PC-9 (cell line): ENCODE measurements at places on chromosomes 12 and 14. TPM values are rescaled to one million over a fixed set of nuclear protein-coding genes. Genes with fewer than 3 reads are reported as not detected.
A peak's percentile ranks its signal among the peaks of the same experiment; 100 is the strongest.

Gene DHRS4
- total RNA-seq = 17.6 and 24.1 TPM in 2 replicates

GRCh38 chr12:57127101-57127725 lies 1.1 kb upstream of the LRP1 start:
- H3K27ac ChIP-seq = peak overlapping the region; percentile 44
- H3K36me3 ChIP-seq = no peaks in the 10 kb centered on the region
- peak overlapping the region; percentile 97 for H3K4me3 ChIP-seq
- no peaks in the 10 kb centered on the region for H3K27me3 ChIP-seq

DNA sequence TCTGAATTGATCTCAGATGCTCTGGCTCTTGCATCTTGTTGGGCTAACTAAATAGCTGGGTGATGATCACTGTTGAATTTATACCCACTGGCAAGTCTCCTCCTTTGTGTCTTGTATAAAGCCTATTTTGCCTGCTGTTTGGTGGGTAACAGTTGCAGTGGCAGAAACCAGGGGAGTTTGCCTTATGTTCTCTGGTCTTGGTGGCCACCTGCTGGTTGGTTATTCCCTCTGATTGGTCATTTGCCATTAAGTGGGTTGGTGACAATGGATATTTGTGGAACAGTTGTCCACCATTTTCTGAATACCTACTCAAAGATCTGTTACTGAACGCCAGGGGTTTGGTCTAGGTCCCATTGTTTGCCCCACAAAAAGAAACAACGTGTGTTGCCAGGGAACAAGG lies 52.1 kb downstream of the AVPR1A start:
- H3K4me1 ChIP-seq = no peaks in the 10 kb centered on the region
- peak; percentile 8 for DNase-seq
- H3K27ac ChIP-seq = no peak overlapping the region
- no peak overlapping the region for H3K4me3 ChIP-seq
- H3K27me3 ChIP-seq = no peaks in the 10 kb centered on the region

DNA sequence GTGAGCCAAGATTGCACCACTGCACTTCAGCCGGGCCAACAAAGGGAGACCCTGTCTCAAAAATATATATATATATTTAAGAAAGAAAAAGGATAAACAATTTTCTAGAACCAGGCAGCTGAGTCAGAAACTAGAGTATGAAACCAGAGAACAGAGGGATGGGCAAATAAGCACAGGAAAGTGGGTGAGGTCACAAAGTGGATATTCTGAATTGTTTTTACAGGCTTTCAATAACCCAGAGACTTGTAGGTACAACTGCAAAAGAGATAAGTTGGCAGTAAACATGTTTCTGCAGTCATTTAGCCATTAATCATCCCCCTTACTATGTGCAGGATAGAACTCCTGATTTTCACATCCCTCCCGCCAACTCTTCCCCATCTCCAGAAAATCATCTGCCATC lies 94.2 kb downstream of the BTG1 start:
- H3K27me3 ChIP-seq = no peaks in the 10 kb centered on the region
- peaks cover 12% of the 10 kb centered on the region for H3K4me1 ChIP-seq
- no peak overlapping the region for H3K4me3 ChIP-seq
- H3K36me3 ChIP-seq = no peaks in the 10 kb centered on the region
- no peak for DNase-seq
- no peak overlapping the region for H3K27ac ChIP-seq

DNA sequence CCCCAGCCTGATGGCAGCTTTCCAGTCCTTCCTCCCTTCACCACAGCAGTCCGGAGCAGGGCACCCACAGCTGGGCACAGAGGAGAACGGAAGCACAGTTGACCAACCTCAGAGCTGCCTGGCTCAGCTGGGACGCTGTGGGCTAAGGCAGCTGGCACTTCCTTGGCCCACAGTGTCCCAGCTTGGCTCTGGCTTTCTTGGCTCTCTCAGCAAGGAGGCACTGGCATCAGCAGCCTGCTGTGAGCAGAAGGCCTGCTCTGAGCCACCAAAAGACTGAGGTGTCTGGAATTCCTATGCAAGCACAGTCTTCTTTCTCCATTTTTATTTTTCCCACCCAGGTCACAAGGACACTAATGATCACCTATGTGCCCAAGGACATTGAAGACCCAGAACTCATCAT lies 32.6 kb downstream of the NGB start:
- no peak for DNase-seq
- H3K4me3 ChIP-seq = no peak overlapping the region
- H3K36me3 ChIP-seq = no peaks in the 10 kb centered on the region
- no peak overlapping the region for H3K27ac ChIP-seq
- H3K27me3 ChIP-seq = peaks cover 87% of the 10 kb centered on the region
- no peaks in the 10 kb centered on the region for H3K4me1 ChIP-seq

DNA sequence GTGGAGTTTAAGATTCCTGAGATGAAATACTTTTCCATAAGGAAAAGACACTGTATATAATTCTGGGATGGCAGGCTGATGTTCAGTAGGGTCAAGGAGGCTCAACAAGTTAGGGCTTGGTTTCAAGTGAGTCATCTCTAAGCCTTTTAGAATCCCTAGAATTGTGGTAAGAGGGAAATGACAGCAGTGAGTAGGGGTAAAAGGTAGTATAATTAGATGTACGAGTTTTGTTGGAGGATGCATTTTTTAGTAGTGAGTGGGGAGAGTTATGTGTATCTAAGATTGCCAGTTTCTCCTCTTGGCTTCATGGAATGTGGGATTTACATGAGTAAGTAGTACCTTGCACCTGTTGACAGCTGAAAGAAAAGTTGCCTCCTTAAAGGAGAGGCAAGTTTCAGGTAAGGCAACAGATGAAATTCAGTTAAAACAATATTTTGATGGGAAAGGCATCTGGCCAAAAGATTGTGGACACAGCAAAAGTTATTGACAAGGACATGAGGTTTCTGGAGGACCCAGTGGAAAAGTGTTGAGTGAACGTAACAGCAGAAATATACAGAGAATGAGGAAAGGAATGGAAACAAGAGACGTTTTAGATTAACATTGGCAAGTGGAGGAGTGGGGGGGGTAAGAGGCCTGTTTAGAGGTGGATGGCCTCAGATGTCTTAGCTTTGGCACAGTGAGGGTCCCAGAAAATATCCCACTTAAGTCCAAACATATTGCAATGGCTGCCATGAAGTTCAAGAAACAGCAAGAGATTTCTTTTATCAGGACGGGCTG lies 21.8 kb downstream of the LMO3 start:
- no peaks in the 10 kb centered on the region for H3K36me3 ChIP-seq
- peak; percentile 68 for DNase-seq
- H3K27ac ChIP-seq = peak overlapping the region; percentile 10; the same call in 1 of the 2 replicates
- no peaks in the 10 kb centered on the region for H3K27me3 ChIP-seq
- H3K4me1 ChIP-seq = peaks cover 13% of the 10 kb centered on the region
- no peak overlapping the region for H3K4me3 ChIP-seq

GRCh38 chr14:33491112-33491511 lies 459.8 kb downstream of the EGLN3 start:
- no peaks in the 10 kb centered on the region for H3K36me3 ChIP-seq
- no peaks in the 10 kb centered on the region for H3K4me1 ChIP-seq
- H3K4me3 ChIP-seq = no peak overlapping the region
- no peak for DNase-seq
- H3K27ac ChIP-seq = no peak overlapping the region
- H3K27me3 ChIP-seq = no peaks in the 10 kb centered on the region

DNA sequence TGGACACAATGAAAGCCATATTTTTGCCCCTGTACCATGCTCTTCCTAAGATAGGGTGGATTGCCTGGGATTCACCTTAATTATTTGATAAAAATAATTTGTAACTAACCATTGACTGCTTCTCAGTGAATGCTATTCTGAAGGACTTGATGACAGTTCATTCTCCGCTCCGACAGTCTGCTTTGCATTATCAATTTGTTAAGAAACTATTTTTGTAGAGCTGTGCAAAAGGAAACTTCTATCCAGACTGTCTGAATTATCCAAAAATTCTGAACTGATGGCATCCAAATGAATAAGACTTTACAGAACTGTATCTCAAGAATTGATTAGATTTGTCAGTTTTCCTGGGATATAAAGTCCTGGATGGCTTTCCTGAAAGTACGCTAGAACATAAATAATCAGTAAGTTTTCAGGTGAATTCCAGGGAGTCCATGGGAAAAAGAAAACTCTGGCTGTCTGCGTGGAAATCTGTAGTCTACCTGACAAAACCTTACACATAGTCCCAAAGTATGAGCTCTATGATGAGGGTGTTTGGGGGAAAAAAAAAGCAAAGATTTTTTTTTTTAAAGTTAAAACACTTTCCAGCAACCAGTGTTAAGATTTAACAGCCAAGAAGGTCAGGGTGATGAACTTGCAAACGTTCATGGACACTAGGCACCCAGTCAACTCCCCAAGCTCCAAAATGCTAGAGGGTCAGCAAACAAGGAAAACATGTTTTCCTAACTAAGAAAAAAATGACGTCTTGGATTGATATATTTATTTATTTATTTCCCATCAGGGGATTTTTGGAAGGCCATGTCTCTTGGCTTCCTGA lies 291.1 kb upstream of the TBX3 start:
- no peak overlapping the region for H3K4me3 ChIP-seq
- no peak for DNase-seq
- peaks cover 7% of the 10 kb centered on the region; the same call in 1 of the 2 replicates for H3K4me1 ChIP-seq
- no peak overlapping the region for H3K27ac ChIP-seq

- H3K27ac ChIP-seq = no peak overlapping the region
- H3K4me3 ChIP-seq = no peak overlapping the region
- H3K36me3 ChIP-seq = no peaks in the 10 kb centered on the region
- H3K4me1 ChIP-seq = no peaks in the 10 kb centered on the region
- peaks cover 86% of the 10 kb centered on the region for H3K27me3 ChIP-seq
Measured at GRCh38 chr12:5809586-5809985, 135.5 kb downstream of the ANO2 start.

DNA sequence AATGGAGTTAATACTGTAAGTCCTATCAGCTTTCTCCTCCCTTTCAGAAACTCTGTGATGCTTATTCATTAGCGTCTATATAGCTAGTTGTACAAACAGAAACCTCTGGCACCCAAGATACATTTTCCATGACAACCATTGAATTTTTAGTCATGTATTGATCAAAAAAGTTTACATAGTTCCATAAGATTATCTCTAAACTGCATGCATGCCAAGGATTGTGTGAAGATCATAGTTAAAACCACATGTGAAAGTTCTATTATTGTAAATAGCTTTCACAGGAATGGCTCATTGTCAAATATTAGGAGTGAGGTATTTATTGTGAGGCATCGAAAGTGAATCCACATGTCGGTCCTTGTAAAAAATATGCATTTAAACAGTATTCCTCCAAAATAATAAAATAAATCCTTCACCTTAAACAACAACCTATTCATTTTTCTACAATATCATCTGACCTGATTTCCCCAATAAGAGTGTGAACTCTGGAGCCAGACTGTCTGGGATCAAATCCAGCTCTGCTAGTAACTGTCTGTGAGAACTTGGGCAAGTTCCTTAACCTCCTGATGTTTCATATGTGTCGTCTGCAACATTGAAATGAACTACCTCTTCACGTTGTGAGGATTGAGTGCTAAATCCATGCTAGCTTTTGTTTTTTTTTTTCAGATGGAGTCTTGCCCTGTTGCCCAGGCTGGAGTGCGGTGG lies 10.6 kb upstream of the CDKL1 start:
- no peak overlapping the region for H3K27ac ChIP-seq
- H3K4me1 ChIP-seq = 0 out of 2 replicates have a peak, but pooled peaks cover 2% of the 10 kb centered on the region
- H3K27me3 ChIP-seq = no peaks in the 10 kb centered on the region
- H3K36me3 ChIP-seq = no peaks in the 10 kb centered on the region; the same call in 1 of the 2 replicates
- H3K4me3 ChIP-seq = no peak overlapping the region

- peak within 1 kb of the TSS; percentile 100 for H3K4me3 ChIP-seq
- peak within 1 kb of the TSS; percentile 71 for H3K27ac ChIP-seq
Measured at GRCh38 chr12:53231921-53232645, at the start of gene RARG. TSS of gene RARG (minus strand) at chr12:53232209. CDS start at chr12:53227545, 4,664 bp downstream.

GRCh38 chr14:70730393-70730792 lies 78.9 kb downstream of the MAP3K9 start:
- H3K4me3 ChIP-seq = no peak overlapping the region
- no peak for DNase-seq
- H3K36me3 ChIP-seq = peaks cover 13% of the 10 kb centered on the region
- no peaks in the 10 kb centered on the region for H3K4me1 ChIP-seq
- no peaks in the 10 kb centered on the region for H3K27me3 ChIP-seq

DNA sequence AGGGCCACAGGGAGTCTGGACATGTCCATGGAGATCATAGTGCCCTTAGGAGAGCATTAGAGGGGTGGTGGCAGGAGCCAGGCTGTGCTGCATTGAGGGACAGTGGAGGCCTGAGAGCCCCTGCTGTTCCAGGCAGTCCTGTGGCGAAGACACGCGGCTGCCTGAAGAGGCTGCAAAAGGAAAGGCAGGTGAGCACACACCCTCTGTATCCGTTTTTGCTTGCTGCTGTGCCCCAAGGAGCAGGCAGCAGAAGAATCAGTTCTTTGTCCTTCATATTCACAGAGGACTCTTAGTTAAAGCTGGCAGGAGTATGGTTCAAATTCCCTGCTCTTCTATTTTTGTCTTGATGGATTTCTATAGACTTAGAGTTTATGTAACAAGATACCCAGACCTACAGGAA lies 4.5 kb downstream of the SLC35E3 start:
- no peaks in the 10 kb centered on the region for H3K27me3 ChIP-seq
- no peak overlapping the region for H3K27ac ChIP-seq

DNA sequence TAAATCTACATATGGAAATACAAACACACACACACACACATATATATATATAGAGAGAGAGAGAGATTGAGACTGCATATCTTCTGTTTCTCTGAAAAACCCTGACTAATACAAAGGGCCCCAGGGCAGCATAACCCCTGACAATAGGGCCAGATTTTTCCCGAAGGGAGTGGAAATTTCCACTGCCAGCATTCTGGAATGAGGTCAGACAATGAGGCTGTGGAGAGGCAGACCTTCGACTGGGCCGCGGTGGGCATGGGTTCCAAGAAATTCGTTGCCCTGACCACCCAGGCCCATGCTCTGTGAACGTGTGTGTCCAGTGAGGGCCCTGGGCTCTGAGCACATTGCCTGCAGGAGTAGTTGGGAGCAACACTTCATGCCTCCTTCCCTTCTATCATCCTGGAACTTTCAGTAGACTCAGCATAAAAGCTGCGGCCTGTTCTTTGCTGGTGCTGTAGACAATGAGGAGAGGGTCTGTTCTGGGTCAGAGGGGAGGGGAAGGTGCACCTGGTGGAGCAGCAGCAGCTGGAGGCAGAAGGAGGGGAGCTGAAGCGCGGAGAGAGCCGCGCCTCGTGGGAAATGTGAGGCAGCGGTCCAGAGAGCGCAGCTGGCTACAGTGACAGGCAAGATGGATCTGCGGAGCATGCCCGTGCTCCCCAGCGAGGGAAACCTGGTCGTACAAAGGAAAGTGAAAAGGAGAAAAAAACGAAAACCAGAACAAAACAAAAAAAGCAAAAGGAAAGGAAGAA lies 25.6 kb upstream of the CCDC60 start:
- peaks cover 28% of the 10 kb centered on the region; the same call in 1 of the 2 replicates for H3K27me3 ChIP-seq
- DNase-seq = no peak
- H3K4me1 ChIP-seq = no peaks in the 10 kb centered on the region
- H3K27ac ChIP-seq = no peak overlapping the region

GRCh38 chr14:105888784-105889665 lies 362.6 kb downstream of the TMEM121 start:
- no peak overlapping the region for H3K4me3 ChIP-seq
- peaks cover 67% of the 10 kb centered on the region for H3K27me3 ChIP-seq
- no peaks in the 10 kb centered on the region for H3K4me1 ChIP-seq
- H3K27ac ChIP-seq = no peak overlapping the region

DNA sequence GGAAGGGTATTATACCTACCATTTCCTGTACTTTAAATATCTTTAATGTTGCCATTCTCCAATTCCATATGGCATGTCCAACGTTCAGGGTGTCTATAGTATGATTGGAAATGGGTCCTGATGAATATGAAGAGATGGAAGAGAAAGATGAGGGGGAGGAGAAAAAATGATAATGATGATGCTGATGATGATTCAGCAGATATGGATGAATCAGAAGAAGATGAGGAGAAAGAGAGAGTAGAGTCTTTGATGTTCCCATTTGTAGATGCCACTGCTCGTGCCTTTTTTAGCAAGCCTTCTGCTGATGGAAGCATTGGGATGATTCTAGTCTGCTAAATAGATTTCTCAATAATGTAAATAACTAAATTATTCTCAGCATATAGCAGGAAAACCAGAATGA lies 163.5 kb downstream of the PIK3C2G start:
- DNase-seq = no peak
- no peak overlapping the region for H3K4me3 ChIP-seq
- H3K36me3 ChIP-seq = no peaks in the 10 kb centered on the region
- no peaks in the 10 kb centered on the region for H3K27me3 ChIP-seq
